ENCODE measurements at places on chromosomes 12 and 14.

DNA sequence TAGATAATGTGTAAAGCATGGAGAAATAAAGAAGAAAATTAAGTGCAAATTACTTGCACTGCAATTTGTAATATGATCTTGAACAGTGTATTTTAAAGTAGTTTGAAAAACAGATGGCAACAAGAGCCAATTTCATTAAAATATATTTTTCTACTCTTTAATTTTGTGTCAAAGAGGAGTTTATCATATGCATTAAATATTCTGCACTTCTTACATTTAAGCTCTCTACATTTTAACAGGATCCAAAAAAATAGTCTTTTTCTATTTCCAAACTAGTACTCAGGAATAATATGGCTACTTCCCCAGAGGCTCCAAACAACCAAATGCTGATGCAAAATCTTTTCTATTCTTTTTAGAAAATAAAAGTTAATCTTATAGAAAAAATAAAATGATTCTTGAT lies 1221.5 kb downstream of the FSCB start:
- no peak for DNase-seq

DNA sequence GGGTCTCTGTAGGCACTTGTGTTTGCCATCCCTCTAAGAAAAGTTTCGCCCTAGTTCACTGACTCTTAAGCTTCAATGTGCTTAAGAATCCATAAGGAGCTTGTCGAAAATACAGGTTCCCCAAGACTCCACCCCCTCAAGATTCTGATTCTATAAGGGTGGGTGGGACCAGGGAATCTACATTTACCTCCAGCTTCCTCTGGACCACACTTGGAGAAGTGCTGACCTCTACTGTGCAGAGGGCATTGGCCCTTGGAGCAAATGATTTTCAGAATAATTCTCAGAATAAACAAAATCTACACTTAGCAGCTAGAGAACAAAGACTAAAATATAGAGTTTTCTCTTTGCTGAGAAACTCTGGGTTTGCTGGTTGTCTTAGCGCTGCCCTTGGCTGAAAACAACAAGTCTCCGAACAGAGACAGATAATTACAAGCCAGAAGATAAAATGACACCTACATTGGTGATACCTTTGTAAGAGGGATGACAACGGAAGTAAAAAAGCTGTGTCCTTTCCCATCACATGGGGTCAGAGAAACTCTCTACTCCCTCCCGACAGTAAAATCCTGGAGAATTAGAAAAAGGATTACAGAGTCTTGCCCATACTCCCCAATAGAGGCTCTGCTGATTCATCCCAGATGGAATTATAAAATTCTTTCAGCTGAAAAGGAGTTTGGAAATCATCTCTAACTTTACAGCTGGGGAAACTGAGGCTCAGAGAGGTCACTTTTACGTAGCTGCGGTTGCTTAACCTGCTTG lies 4.8 kb downstream of the TGFB3 start:
- no peak for DNase-seq

DNA sequence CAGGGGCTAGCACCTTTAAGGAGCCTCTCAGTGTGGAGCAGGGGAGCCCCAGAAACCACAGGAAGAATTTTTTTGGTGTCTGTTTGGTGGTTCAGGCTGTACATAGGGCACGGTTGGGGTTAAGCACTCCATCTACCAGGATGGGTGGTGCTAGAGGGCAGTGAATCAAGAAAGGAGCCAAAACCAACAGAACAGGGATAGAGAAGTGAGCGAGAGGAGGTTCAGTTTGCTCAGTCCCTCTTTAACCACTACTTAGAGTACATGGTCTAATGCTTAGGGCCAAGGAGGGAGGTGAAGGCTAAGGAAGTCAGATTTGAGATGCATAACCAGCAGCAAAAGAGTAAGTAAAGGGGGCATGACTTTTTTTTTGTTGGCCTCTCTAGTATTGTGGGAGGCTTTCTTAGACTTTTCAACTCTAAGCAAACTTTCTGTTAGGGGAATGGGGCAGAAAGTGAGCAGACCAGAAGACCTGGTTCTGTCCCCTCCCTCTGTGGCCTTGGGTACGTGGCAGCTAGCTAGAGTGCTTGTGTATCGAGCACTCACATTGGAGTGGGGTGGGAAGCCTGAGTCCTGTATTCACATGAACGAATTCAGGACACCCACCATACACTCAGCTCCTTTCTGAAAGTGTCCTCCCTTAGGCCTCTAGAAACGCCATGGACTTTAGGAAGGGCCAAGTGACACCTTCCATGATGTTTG lies 6.6 kb upstream of the NPFF start:
- DNase-seq = no peak

- no peak for DNase-seq
These were observed 14.0 kb upstream of the FBXO33 start for GRCh38 chr14:39446131-39446744.

- DNase-seq = no peak
These were observed 21.2 kb downstream of the STX2 start for GRCh38 chr12:130817804-130818203.

DNA sequence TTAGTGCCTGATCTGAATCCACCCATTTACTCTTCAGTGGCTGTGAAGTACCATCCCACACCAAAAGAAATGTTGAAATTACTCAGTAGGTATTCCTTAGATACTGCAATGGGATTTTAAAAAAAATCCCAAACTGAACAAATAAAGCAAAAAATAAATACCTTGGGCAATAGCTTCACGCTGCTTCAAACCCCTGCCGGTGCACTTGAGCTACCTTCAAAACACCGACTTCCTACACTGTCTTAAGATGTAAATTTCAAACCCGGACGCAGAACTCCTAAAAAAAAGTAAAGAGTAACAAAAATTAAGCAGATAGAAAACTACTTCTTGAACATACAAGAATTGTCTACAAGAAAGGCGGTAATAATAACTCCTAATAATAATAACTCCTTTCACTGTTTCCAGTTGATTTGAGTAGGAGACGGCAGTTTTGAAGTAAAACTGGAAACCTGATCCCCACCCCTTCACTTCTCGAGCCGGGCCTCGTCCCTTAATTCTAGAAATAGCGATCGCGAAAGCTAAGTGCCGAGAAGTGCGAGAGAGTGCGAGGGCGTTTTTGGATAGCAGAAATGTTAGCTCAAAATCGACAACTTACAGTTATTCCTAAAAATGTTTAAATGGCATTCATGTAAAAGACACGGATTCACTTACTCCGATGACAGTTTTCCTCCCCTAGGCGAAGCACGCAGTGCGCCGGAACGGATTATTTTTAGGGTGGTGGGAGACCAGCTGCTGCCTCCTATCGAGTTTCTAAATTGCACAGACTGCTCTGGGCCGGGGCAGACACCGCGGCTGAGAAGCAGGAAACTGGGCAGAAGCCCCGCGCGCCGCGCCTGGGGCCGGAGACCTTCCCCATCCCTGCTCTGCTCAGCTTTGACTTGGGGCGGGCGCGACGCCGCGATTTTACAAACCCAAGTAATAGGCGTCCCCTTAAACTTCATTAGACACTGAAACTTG lies at the start of gene ABCC9:
Gene ABCC9 (minus strand): TSS at position 878 of the 957 bp plus-strand sequence. CDS start 4,752 bp downstream, outside the sequence.
- no peak for DNase-seq

DNA sequence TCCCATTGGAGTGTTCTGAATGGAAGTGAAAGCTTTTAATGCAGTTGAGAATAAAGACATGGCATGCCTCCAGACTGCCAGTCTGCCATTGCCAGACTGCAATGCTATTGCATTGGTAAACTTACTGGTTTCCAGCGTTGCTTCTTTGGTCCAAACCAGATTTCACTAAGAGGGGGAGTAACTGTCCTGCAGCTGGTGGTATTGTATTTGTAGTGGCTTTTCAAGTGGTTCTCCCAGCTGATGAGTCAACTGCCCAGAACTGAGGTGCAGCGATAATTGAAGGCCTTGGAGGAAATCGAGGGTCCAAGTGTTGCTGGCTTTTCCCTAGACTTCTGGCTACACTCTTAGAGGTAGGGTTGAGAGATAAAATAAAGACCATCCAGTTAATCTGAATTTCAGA lies 31.9 kb downstream of the ERG28 start:
- no peak for DNase-seq

DNA sequence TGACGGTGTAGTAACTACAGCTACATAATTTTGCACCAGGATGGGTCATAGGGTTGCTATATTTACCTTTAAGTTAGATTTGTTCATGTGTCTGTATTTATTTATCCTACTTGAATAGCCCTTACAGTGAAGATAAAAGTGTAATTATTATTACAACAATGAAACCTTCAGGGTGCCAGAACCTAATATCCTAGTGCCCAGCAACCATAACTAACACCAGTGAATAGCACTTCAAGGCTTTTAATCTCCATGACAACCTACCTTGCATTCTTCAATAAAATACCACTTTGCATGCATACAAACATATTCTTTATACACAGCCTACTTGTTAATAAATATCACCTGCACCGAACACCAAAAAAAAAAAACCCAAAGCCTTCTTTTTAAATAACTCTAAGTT lies 58.7 kb upstream of the G2E3 start:
- no peak for DNase-seq

- DNase-seq = no peak
These were observed 4.1 kb upstream of the IFNG start for GRCh38 chr12:68163560-68164081.

DNA sequence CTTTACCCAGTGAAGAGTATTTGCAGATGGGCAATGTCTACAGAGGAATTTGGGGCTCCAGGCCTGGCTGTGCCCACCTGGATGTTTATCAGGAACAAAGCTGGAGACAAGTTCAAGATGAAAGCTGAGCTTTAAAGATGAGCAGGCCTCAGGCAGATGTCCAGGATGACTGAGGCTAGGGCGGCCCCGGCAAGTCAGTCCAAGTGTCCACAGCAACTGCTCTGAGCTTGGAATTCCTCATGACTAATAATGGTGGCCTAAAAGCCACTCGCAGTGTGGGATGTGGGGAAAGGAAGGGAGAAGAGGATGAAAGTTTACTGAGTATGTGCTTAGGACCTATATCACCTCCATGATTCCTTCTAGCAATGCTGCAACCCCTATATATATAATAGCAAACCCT lies 128.2 kb upstream of the NOS1 start:
- no peak for DNase-seq

Data from effector CD4-positive, alpha-beta T cell (primary cell).